Endothelial cell (in vitro differentiated cells): ENCODE measurements at places on chromosomes 3 and 15.

DNA sequence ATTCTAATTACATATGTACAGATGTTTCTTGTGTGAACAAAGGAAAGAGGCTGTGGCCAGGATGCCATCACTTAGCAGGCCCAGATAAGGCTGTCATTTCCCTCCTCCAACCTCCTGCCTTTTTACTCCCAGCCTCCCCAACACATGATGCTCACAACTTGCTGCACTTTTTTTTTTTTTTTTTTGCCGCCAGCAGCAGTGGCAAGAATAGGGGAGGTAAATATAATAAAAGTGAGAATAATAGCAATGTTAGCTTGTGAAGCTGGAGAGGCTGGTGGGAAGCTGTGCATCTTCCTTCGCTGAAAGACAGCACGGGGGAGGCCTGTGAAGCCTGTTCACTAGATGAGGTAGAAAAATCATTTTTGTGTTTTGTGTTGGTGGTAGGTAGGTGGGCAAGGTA is 42.5 kb upstream of the MYO5C start:
- DNase-seq, result no peak

DNA sequence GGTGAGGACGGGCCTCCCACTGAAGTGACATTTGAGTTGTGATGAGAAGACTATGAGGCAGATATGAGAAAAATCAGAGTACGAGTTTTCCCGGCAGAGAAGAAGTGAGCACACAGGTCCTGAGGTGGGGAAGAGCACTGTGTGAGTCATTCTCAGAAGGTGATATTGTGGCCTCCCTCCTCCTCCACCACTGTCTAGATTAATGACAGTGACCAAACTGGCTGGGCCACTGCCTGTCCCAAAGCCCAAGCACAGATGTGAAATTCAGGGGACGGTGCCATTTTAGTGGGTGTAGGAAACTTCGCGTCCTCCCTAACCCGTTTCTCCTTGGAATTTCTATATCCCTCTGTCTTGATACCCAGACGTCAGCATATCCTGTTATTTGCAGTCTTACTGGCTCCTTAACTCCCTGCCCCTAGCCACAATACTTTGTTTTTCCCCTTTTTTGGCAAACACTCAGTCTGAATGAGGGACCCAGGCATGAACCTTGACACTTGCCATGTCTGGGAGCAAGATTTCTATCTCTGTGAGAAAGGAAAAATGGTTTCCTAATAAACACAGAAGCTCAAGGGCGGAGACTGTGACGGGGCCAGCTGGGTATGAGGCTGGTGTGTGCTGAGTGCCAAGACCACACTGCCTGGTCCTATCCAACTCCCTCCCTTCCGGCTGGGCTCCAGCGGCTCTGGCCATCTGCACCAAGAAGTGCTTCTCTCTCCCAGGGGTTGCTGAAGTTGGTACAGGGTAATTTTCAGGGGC is 15.2 kb downstream of the PRICKLE2 start:
- no peak for DNase-seq

DNA sequence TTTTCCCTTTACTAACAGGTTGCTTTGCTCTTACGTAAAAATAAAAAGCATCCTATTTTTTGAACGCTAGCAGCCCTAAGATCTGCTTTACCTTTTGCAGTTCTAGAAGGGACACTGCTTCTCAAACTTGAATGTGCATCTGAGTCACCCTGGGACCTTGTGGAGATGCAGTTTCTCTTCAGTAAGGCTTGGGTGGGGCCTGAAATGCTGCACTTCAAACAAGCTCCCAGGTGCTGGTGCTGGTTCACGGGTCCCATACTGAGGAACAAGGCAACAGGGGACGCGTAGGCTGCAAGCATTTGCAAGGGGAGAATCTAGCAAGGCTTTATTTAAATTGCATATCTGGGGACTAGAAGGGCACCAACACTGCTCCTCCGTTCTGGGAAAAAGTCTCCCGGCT is 30.0 kb downstream of the MB21D2 start:
- no peak for DNase-seq

GRCh38 chr15:29924750-29925149 is 102.5 kb upstream of the TJP1 start:
- DNase-seq, result peak; percentile 56

- peak; percentile 87 for DNase-seq
These were observed 14.4 kb downstream of the RNU5B-1 start for GRCh38 chr15:65318870-65319356.

DNA sequence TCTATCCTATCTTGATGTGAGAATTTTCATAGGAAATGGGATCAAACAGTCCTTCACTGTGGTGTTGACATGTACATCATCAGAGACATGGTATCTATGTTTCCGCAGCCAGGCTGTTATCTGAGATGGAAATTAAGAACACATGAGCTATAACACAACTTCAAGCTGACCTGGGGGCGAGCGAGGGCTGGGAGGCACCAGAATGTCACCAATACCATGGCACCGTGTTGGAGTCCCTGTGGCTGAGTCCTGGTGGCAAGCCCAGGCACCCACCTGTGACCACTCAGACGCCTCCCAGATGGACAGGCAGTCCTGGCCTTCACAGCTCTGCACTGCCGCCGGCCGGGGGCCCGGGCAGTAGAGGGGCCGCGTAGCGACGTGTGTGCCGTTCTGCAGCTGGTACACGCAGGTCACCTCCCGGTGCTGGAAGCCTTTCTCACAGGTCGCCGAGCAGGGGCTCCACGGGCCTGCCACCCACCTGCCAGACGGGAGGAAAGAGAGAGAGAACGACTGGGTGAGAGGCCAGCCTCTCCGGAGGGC is 263.9 kb upstream of the LYSMD4 start:
- DNase-seq, result no peak

GRCh38 chr15:29322415-29322814 is 52.8 kb upstream of the NSMCE3 start:
- no peak for DNase-seq

DNA sequence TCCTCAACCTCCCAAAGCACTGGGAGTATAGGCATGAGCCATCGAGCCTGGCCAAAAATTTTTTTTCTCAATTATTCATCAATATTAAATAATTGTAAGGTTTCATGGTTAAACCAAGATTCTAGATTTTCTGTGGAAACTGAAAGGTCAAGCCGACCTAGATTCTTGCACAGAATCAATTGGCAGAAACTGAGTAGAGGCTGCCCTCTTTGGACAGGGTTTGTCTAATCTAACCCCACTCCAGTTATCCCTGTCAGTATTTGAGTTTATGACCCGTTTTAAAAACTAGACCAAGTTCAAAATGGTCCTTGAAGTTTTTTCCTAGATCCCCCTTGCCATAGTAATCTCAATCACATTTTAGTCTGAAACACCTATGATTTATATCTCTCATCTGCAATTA is 8.6 kb upstream of the ADAM10 start:
- no peak for DNase-seq

DNA sequence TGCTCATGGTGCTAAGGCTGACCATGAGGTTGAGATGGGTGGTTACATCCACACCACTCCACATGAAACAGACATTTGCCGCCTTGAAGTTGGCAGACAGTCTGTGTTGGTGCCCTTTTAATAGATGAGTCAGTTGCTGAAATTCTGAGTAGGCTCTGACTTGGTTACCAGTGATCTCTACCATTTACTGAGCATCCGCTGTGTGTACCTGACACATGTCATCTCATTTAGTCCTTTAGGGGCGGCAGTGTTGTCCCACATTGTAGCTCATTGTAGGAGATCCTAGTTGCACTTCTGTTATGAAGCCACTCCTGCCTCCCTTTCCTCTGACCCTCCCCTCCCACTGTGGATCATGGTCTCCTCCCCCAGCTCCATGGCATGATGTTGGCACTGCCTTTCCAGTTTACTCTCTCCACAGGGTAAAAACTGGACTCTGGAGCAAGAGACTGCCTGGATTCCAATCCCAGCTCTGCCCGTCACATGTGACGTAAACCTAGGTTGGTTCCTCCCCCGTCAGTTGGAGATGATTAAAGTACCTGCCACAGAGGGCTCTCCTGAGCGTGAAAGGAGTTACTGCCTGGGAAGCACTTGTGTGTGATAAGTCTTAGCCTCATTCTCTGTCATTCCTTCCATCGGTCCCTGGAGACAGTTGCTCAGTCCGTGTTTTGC is 21.6 kb downstream of the SLCO3A1 start:
- no peak for DNase-seq

DNA sequence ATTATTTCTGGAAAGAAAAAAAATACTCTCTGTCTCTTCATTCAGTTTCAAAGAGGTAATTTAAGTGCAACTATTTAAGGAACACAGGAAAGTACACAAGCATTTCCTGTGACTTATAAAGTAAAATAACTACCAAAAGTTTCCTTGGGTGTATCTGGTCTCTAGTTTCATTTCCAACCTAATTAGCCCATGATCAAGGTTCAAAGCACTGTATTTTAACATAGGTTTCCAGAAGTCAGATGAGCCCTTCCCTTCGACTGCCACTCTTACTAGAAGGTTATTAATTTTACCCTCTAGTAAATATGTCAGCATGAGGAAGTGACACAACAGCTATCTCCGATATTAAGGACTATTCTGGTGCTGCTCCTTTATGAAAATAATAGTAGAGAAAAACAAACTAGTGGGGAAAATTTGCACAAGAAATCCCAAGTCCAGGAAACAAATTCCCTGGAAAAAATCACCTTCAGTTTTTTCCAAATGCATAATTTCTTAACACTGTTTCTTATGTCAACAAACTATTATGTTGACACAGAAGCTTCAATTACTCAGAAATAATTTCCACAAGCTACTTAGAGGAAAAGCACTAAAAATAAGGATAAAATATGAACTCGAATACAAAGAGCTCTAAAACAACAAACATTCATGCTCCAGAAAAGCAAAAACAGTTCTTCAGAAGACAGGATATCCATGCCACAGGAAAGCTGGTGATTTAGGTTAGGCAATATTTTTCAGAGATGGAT is 35.3 kb downstream of the CCPG1 start:
- no peak for DNase-seq

DNA sequence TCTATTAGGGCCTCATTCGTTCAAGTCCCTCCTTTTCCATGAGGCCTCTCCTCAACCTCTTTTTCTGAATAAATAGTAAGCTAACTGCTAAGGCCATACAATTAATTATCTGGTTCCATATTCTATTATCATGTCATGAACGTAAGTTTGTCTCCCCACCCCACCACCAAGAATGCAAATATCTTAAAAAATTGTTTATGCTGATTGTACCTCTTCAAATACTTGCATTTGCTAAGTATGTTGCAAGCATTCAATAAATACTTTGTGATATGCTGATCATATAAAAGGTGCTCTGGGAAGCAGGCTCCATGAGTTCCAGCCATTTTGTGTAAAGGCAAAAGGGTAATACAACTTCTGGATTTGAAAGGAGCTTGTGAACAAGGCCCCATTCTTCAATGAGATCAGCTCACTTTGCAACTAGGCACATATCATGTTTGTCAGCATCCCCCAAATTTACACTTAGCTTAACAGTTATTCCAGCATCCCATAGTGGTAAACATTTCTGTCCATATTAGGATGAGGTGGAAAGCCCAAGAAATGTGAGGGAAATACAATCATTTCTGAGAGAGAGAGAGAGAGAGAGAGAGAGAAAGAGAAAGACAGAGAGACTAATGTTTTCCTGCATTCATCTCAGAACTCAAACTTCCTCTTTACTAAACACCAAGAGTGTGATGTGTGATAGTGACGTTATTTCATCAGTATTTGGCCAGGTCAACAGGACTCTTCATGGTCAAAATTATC is 33.2 kb downstream of the SLC12A8 start:
- no peak for DNase-seq

GRCh38 chr3:155658671-155659261 is 86.1 kb downstream of the PLCH1 start:
- DNase-seq, result no peak

DNA sequence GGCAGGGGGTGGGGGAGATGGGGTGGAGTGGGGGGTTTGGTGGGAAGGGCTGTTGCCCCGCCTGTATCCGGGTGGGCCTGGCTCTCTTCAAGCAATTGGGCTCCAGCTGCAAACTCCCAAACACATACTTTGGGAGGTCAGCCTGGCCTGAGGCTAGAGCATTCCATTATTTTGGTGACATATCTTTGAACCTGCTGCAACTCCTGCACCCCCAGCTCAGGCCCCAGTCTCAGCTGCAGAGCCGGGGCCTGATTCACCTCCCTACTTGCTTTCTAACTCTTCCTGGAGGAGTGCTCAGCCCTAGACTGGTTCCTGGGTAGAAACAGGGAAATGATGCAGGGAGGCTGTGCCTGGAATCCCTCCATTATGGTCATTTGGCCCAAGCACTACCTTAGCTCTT is 140.8 kb upstream of the PRR23C start:
- DNase-seq, result no peak

DNA sequence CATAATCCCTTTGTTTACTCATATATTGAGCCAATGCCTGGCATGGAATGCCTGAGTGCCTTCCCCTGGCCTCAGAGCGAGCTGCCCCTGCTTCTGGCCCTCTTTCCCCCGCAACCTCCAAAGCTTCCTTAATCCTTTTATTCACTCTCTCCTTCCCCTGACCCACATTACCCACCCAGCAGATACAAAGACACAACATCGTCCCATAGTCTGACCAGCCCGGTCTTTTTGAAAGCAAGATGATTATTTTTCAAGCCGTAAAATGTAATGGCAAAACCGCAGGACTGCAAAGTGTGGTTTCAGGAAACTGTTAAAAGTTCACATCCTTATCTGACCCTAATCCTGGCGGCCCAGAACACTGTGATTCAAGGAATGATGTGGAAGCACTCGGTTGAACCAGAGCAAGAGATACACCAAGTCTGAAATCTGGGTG is 78.4 kb upstream of the LRTM1 start:
- DNase-seq, result no peak

- DNase-seq, result no peak
These were observed 15.4 kb downstream of the TMEM44 start for GRCh38 chr3:194617827-194618226.

- DNase-seq, result no peak
These were observed 63.9 kb upstream of the GATA2 start for GRCh38 chr3:128556907-128557306.
